T-helper 9 cell (primary cell): ENCODE measurements at places on chromosomes 16 and 17.

GRCh38 chr17:2636169-2636930 lies 42.9 kb downstream of the PAFAH1B1 start:
- no peak for DNase-seq

DNA sequence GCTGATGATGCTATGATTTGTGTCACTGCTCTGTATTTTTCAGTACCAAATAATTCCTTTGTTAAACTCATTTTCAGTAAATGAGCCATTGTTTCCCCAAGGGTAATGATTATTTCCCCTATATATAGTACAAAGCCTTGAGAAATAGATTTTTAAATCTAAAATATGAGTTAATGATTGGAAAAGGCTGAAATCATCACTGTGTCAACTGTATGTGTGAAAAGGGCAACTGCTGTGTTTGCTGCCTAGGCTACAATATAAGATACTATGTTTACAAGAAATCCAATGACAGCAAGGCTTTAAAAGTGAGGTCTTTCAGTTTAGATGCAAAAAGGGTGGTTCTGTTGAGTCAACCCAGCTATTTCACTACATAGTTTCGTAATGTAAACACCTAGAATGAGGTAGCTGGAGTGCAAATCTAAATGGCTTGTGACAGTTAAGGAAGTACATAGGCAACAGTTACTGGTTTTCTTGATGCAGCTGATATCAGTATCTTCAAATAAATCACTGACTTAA lies 15.3 kb downstream of the NLK start:
- no peak for DNase-seq

DNA sequence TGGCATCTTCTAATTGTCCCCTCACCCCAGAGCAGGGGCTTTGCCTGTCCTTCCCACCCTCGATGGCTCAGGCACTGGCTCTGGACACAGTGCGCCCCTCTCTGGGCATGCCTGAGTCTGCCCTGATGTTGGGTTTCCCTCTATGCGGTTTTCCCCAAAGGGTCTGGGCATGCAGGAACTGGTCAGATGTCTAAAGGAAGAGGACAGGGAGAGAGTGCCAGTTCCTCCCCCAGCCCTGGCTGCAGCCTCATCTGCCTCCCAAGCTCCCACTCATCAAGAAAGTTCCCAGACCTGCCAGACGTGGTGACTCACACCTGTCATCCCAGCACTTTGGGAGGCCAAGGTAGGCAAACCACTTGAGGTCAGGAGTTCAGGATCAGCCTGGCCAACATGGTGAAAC lies 41.3 kb upstream of the PABPN1L start:
- DNase-seq: no peak

DNA sequence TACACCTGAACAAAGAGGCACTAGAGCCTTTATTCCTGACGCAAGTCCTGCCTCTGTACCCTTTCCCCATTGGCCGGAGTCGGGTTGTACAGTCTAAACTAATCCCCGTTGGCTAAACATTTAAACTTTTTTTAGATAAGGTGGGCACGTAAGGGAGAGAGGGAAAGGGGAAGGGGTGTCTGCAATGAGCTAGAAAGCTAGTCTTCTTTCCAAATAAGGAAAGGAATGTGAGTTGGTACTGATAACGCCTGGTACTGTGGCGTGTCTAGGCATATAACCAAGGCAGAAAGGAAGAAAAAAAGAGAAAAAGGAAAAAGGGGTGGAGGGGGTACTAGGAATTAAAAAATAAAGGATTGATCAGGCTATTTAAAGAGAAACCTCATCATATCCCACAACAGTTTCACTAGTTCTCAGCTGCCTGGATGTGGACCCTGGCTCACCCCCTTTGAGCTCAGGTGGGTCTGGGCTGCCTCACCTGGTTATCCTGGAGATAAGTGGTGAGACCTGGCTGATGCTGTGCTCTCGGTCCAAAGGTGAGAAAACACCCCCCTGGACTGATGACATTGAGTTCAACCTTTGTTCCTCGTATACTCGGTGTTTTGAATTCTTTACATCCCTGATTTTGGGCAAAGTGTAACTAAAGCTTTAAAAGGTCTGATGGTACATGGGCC lies 90.9 kb upstream of the EEF2KMT start:
- no peak for DNase-seq

DNA sequence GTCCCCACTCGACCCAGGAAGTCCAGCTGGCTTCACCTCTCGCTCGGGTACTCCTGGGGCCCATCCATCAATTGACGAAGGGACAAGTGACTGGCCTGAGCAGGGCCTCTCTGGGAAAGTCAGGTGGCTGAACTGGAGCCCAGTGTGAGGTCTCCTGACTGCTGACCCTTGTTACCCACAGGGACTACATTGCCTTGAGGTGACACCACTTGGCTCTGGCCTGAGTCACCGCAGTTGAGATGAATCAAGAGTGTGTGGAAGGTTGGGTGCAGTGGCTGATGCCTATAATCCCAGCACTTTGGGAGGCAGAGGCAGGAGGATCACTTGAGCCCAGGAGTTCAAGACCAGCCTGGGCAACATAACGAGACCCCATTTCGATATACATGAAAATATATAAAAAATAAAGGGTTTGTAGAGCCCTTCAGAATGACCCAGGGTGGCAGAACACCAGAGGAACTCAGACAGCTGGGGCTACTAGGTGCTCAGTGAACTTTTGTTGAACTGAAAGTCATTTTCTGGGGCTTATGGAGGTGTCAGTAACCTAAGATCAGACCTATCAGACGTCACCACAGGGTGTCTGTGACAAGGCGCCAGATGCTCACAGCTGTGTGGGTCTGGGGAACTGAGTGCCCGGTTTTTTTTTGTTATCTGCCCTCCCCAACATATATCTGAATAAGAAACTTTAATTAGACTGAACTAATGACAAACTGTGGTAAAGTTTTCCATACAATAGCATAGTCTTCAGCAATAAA lies 14.8 kb upstream of the ZFP90 start:
- DNase-seq: no peak

DNA sequence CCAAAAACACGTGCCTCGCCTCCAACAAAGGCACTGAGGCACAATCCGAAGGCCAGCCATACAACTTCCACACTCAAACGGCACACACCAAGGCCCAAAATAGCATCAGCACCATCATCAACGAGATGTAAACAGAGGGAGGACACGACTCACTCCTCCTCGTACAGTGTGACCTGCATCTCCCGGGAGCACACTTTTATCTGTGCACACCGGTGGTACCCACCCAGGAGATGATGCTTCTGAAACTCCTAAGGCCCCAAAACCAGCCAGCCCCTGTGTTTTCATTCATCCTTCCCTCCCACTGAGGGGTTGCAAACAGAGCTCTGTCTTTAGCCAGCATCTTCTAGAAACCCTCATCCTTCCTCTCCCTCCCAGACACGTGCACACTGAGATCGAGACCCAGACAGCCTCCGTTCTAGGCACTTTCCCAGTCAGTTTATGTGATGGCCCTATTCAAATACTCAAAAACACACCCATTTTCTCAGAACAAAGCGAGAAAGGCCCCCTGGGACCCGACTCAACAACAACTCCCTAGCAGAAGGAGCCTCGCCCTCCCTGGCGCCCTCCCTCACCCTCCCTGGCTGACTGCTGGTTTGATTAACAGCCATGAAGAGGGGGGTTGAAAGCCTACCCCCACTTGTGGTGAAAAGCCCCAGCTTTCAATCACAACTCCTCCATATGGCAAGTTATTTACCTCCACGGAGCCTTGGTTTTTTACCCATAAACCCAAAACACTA lies 76.3 kb downstream of the GAS7 start:
- DNase-seq: no peak

GRCh38 chr17:66805567-66805966 lies 29.4 kb upstream of the CACNG5 start:
- no peak for DNase-seq

DNA sequence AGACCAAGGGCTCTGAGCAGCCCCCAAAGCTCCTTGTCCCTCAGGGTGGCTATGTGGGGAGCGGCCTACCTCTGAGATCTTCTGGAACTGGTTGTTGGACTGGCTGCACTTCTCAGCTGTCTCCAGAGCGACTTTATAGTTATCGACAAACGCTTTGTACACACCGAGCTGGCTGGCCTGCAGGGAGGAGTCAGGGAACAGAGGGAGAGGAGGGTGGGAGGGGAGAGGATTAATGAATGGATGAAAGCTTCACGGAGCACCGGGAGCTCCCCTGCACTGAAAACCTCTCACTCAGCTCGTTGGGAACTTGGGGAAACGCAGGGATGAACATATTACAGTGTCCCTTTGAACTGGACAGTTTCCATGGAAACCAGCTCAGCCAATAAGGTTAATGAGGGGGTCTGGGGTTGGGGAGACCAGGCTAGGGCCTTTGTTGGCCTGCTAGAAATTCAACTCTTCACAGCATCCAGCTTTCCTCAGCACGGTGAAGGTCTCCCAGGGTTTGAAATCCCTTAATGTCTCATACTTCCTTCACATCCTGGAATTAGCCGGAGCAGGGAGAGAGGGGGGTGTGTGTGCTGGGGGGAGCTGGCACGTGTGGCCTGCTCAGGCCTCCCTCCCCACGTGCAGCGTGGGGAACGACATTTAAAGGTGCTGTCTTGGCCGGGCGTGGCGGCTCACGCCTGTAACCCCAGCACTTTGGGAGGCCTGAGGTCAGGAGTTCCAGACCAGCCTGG lies 86.7 kb downstream of the TIMM22 start:
- no peak for DNase-seq

DNA sequence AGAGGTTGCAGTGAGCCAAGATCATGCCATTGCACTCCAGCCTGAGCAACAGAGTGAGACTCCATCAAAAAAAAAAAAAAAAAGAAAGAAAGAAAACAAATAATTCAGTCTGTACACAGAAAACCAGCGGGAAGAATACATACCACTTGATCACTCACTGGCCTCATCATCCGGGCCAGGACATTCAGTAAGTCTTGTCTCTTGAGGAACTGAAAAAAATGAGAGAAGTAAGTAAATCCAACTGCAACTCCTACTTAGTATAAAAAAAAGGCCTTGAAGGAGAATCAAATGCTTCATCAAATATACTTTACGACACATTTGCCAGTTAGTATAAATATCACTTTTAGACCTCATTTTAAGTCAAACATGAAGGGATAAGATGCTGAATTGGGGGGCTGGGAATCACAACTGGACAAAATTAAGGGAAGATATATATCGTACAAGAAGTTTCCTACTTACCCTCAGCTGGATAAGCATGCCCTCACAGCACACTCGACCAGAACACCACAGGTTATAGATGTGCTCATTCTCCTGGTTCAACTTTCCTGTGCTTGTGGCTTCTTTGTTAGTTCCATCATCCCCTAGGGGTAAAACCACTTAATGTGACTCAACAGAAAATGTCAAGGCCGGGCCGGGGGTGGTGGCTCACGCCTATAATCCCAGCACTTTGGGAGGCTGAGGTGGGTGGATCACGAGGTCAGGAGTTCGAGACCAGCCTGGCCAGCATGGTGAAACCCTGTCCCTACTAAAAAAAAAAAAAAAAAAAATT lies 12.4 kb downstream of the CCDC47 start:
- DNase-seq: no peak

DNA sequence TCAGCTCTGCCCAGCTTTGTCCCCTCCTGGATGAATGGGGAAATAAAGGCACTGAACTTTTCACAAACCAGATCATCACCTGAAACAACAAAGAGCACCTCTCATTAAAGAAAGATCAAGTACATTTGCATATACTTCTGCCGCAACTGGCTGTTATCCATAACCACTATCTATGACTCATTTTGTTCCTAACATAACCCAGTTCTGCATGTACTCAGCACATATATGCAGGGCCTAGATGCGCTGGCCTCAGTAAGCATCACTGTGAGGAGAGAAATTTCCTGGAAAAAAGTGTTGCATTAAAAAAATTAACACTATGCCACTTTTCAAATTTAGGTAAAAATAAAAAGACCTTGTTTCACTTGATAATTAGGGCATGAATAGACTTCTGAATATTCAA lies 1718.4 kb downstream of the TP53TG3F start:
- DNase-seq: no peak

GRCh38 chr17:72462814-72463213 lies 342.0 kb downstream of the SOX9 start:
- DNase-seq: no peak

DNA sequence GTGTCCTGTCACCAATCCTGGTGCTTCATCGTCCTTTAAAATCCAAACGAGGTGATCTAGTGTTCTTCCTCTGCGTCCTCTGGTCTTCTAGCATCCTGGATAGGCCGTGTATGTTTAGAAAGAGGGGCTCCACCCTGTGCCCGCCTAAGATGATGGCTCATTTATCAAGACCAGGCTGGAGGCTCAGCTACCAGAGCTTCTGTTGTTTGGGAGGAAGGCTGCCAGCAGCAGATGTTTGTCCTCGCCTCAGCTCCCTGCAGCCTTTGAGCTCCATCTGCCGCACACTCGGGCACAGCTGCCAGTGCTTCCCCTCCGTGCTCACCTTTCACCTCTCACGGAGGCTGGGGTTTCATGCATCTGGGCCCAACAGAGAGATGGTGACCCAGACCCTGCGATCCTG lies 954.7 kb upstream of the RBFOX1 start:
- no peak for DNase-seq

DNA sequence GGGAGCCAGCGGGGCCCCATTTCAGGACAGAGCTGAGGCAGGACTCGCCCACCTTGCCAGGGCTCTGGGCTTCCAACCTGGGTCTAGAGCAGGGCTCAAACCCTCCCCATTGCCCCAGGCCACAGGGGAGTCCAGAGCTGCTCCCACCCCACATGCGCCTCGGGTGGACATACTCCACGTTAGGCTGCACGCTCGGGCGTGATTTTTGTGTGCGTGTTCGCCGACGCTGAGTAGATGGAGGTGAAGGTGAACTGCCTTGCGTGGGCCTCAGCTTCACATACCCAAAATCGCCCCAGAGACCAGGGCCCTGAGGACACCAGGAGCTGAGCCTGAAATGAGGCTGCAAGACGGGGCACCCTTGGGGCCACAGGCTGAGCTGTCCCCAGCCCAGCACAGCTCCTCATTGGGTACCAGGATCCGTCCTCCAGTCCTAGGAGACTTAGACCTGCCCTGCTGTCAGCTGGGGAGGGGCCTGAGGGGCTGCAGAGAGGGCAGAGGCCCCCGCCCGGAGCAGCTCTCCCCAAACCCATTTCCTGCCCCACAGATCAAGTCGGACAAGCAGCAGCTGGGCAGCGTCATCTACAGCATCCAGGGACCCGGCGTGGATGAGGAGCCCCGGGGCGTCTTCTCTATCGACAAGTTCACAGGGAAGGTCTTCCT lies 8.2 kb downstream of the CDH15 start:
- DNase-seq: no peak

DNA sequence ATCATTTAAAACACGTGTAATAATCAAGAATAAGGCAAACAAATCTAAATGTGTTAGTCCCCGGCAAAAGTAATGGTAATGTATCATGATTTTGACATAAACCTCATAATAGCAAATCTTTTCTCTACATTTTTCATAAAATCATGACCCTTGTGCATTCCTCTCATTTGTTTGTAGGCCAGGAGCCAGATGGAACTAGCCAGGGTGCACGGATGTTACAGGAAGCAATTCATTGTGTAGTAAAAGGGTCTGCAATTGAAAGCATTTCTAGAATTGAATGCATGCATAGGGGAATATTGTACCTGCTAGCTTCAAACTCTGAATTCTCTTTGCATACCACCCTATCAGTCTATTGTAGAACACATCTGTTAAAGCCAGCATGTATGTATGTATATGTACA lies 66.6 kb downstream of the CNTNAP4 start:
- no peak for DNase-seq

DNA sequence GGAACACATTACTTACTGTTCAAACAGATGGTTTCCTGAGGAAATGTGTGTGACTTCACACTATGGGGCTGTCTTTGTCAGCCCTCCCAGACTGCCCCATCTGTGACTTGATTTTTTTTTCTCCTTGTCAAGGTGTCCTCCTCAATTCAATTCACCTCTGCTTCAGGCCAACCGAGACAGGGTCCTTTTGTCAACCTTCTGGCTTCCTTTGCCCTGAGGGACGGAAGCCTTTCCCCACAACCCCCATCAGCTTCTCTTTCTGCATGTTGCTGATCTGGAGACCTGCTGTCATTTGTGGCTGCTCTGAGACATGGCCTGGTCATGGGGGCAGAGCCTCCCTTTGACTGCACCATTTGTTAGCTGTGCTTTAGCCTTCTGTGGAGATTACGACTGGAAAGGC lies 21.3 kb upstream of the RGS9 start:
- no peak for DNase-seq
